Naive B cell (primary cell): ENCODE measurements at places on chromosomes 2 and 18.

DNA sequence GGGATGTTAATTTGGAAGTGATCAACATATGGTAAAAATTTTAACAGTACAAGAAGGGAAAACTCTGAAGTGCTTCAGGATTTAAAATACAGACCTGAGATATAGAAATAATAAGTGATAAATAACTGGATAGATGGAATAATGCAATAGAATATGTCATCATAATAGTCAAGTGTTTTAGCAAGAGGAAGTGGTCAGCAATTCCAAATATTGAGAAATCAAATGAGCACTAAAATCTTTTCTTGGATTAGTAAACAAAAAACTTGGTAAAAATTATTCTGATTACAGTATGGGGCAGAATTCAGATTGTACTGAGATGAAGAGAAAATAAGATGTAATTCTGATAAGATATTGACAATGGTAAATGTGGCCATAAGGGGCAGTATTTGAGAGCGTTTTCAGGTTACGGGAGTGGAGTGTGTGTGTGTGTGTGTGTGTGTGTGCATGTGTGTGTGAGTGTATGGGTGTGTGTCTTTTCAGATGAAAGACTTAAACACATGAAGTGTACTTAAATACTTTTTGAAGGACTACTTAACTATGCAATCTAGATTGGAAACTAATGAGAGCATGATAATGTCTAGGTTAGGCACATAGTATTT lies 217.9 kb upstream of the ITGA4 start:
- DNase-seq = no peak

DNA sequence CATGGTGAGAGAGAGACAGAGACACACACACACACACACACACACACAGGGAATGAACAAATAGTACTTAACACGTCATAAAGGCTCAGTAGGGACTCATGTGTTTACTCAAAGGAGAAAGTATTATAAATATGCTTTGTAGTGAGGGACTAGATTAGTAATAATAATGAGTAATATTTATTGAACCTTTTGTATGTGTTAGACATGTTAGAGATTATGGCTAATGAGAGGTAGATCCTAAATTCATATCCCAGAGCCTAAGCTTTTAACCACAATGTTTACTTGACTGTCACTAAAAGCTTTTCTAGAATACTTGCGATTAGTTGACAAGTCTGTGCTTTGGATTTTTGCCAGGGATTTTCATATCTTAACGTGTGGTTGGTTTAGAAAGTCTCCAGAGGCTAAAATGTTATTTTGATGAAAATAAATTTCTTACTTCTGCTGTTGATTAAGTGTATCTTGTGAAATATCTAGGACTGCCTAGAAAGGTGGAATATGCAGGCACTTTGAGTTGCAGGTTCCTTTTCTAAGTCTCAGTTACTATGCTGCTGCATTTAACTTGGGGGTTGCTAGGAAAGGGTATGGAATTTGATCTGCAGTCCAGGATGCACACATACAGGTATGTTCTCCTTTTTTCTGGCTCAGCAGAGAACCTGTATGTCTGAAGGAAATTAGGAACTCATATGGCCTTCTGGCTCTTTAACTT lies 64.5 kb downstream of the UBR3 start:
- no peak for DNase-seq

DNA sequence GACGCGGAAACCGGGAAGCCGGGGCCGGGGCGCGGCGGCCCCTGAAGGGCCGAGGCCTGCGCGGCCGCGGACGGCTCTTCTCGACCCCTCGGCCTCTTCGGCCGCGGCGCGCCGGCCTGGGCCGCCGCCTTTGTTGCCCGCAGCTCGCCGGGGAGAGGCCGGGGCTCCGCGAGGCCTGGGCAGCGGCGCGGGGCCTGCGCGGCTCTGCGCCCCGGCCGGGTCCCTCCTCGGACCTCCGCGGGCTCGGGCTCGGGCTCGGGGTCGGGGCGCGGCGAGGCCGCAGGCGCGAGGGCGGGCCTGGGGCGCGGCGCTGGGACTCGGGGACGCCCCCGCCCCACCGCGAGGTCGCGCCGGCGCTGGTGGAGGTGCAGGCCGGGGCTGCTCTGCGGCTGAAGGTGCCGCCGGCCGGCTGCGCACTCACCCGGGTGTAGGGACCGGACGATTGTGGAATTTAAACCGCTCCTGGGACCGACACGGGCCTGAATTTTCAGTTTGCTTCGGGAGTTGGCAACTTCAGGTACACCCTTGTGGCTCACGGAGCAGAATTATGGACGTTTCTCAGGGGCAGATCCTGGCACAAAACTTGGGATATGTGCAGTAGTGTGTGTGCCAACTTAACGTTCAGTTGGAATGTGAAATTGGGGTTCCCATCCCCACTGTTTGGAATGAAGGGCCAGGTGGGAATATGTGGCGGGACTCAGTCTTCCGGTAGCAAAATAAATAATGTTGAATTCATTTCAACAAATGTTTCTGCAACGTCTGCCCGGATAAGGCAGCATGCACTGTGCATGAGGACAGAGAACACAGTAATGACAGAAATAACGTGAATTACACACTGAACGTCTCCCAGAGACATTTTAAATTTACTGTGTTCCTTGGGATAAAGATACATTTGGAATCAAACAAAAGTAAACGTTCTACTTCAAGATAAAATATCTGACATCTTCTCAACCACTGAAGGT lies 787 bp downstream of the SOCS6 start:
- no peak for DNase-seq

DNA sequence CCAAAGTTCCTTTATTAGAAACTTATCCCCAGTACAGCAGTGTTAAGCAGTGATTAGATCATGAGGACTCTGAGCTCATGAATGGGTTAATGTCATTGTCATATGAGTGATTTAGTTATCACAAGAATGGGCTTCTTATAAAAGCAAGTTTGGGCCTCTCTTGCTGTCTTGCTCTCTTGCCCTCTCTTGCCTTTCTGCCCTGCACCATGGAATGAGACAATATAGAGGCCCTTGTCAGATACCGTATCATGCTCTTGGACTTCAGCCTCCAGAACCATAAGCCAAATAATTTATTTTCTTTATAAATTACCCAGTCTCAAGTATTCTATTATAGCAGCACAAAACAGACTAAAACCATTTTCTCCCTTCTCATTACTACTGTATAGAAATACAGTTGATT lies 125.8 kb downstream of the TRABD2A start:
- no peak for DNase-seq

DNA sequence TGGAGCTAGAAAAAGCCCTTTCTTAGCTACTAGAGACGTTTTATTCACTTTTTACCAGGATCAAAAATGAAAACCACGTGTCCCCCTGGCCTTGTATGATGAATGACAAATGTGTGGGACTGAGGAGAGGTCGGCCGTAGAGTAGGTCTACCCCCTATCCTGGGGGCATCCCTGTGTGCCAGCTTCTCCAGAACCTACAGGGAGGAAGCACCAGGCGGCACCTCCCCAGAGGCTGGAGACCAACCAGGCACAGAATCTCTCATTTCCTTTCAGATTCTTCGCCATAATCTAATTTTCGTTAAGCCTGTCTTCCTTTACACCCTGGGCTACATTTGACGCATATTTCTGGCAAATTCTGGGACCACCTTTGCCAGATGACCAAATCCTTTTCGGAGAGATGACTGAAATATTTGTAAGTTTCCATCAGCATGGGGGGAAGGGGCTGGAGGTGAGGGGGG lies 15.9 kb downstream of the TWIST2 start:
- no peak for DNase-seq
